ENCODE measurements at places on chromosomes 6 and 20. TPM values are rescaled to one million over a fixed set of nuclear protein-coding genes. Genes with fewer than 3 reads are reported as not detected.

The BPIFA1 gene
- not detected for total RNA-seq

The SAMD5 gene
- total RNA-seq: 0.04 TPM

GRCh38 chr6:34065466-34066217, 80.2 kb downstream of the GRM4 start:
- no peak overlapping the region for H3K27ac ChIP-seq
- H3K36me3 ChIP-seq: no peaks in the 10 kb centered on the region
- H3K4me3 ChIP-seq: no peak overlapping the region

- peaks cover 24% of the 10 kb centered on the region for H3K4me1 ChIP-seq
- H3K36me3 ChIP-seq: no peaks in the 10 kb centered on the region
- H3K27me3 ChIP-seq: peaks cover 20% of the 10 kb centered on the region
- no peak for DNase-seq
- no peak overlapping the region for H3K27ac ChIP-seq
These were observed 45.5 kb upstream of the SUPT3H start for GRCh38 chr6:45423111-45423823.

GRCh38 chr6:130129762-130130246, 92.9 kb downstream of the SAMD3 start:
- no peak overlapping the region for H3K27ac ChIP-seq
- no peaks in the 10 kb centered on the region for H3K27me3 ChIP-seq
- H3K4me1 ChIP-seq: no peaks in the 10 kb centered on the region
- no peaks in the 10 kb centered on the region for H3K36me3 ChIP-seq

The IL20RA gene
- not detected for total RNA-seq

The GTF3C6 gene
- total RNA-seq: 195 TPM

The TCP11 gene
- total RNA-seq: not detected

DNA sequence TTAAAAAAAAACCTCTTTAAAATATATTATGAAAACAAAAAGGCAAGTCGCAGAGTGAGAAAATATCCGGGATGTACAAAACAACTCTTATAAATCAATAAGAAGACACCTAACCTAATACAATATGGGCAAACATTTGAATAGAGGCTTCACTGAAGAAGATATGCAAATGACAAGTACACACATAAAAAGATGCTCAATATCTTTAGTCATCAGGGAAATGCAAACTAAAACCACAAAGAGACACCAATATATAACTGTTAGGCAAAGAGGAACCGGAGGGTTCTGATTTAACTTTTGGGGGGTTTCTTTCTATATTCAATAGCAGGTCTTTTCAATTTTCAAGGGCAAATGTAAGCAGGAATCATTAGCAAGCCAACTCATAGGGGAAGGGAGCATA, 480.7 kb upstream of the SPTLC3 start:
- H3K4me1 ChIP-seq: no peaks in the 10 kb centered on the region
- DNase-seq: no peak
- no peaks in the 10 kb centered on the region for H3K27me3 ChIP-seq
- H3K27ac ChIP-seq: no peak overlapping the region
- no peaks in the 10 kb centered on the region for H3K36me3 ChIP-seq

DNA sequence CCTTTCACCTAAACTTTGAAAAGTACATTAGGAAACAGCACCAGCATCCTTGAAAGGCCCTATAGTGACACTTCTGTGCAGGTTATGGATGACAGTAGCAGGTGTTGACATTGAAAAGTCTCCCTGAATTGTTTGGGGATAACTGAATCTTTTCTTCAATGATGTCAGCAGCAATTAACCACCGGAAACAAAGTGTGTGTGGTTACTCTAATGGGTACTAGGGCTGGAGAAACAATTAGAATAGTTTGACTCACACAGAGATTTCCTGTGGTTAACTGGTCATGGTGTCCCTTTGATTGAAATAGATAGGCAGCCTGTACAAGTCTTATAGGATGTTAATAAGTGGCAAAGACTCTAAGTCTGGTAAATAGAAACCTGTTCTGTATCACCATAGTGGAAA, 189.1 kb downstream of the TBX18 start:
- DNase-seq: no peak
- H3K4me3 ChIP-seq: no peak overlapping the region
- H3K4me1 ChIP-seq: no peaks in the 10 kb centered on the region
- H3K36me3 ChIP-seq: no peaks in the 10 kb centered on the region

DNA sequence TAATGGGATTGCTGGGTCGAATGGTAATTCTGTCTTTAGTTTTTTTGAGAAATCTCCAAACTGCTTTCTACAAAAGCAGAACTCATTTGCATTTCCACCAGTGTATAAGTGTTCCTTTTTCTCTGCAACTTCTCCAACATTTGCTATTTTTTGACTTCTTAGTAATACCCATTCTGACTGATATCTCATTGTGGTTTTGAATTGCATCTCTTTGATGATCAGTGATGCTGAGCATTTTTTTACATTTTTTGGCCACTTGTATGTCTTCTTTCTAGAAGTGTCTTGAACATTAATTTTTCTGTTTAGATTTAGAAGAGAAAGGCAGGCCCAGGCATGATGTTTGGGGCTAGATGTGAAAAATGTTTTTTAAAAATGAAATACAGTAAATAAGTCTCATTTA, 553.1 kb upstream of the MAN1A1 start:
- H3K4me1 ChIP-seq: no peaks in the 10 kb centered on the region
- no peaks in the 10 kb centered on the region for H3K27me3 ChIP-seq
- H3K4me3 ChIP-seq: no peak overlapping the region
- DNase-seq: no peak
- H3K36me3 ChIP-seq: no peaks in the 10 kb centered on the region

DNA sequence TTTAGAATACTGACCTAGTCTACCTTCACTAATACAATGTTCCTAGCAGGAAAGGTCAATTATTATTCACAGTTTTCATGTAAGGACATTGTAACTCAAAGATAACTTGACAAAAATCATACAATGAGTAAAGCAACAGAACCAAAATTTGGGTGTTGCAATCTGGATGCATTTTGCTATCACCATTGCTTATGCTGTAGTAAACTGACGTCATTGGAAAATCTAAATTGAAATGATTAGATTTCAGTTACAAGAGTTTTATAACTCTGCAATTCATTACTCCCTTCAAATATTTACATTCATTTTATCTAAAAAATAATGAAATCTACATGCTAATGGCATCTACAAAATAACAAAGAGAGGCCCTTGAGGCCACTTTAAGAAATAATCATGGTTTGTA, 147.0 kb downstream of the TENT5A start:
- H3K4me1 ChIP-seq: no peaks in the 10 kb centered on the region
- H3K27ac ChIP-seq: no peak overlapping the region
- H3K27me3 ChIP-seq: no peaks in the 10 kb centered on the region
- no peak overlapping the region for H3K4me3 ChIP-seq

The SIRPA gene
- total RNA-seq: 17.6 TPM

- no peaks in the 10 kb centered on the region for H3K27me3 ChIP-seq
- no peaks in the 10 kb centered on the region for H3K4me1 ChIP-seq
- no peak for DNase-seq
- H3K4me3 ChIP-seq: no peak overlapping the region
- H3K36me3 ChIP-seq: no peaks in the 10 kb centered on the region
These were observed 446.7 kb downstream of the BMP2 start for GRCh38 chr20:7214081-7214740.

GRCh38 chr6:14271789-14272736, 154.5 kb downstream of the CD83 start:
- H3K36me3 ChIP-seq: no peaks in the 10 kb centered on the region
- no peaks in the 10 kb centered on the region for H3K27me3 ChIP-seq
- H3K4me1 ChIP-seq: no peaks in the 10 kb centered on the region
- no peak for DNase-seq

GRCh38 chr6:88985901-88986300, 22.5 kb upstream of the RNGTT start:
- peak overlapping the region; percentile 33 for H3K27ac ChIP-seq
- no peaks in the 10 kb centered on the region for H3K36me3 ChIP-seq
- peak; percentile 87 for DNase-seq
- H3K4me3 ChIP-seq: no peak overlapping the region
- H3K27me3 ChIP-seq: no peaks in the 10 kb centered on the region

- H3K36me3 ChIP-seq: peaks cover 2% of the 10 kb centered on the region
- H3K27ac ChIP-seq: no peak overlapping the region
- no peak overlapping the region for H3K4me3 ChIP-seq
- no peaks in the 10 kb centered on the region for H3K27me3 ChIP-seq
These were observed 45.1 kb downstream of the SPATA2 start for GRCh38 chr20:49870261-49870660.

The MCUR1 gene
- 27.6 TPM for total RNA-seq

The ERVFRD-1 gene
- not detected for total RNA-seq

DNA sequence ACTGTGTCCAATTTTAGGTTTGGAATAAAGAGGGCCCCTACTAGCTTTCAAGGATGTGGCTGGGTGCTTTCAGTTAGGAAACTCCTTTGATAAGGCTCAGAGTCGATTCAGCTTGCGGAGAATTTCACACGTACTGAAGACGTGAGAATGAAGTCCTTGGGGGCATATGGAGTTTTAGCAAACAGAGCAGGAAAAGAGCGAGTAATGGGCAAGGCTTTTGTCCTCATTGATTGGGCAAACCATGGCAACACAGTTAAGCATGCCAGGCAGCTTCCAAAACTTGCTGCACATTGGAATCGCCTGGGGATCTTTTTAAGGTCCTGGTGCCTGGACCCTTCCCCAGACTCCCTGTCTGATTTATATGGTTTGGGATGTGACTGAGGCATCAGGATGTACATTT, 29.2 kb downstream of the ISM1 start:
- H3K4me3 ChIP-seq: no peak overlapping the region
- no peaks in the 10 kb centered on the region for H3K27me3 ChIP-seq
- DNase-seq: no peak

DNA sequence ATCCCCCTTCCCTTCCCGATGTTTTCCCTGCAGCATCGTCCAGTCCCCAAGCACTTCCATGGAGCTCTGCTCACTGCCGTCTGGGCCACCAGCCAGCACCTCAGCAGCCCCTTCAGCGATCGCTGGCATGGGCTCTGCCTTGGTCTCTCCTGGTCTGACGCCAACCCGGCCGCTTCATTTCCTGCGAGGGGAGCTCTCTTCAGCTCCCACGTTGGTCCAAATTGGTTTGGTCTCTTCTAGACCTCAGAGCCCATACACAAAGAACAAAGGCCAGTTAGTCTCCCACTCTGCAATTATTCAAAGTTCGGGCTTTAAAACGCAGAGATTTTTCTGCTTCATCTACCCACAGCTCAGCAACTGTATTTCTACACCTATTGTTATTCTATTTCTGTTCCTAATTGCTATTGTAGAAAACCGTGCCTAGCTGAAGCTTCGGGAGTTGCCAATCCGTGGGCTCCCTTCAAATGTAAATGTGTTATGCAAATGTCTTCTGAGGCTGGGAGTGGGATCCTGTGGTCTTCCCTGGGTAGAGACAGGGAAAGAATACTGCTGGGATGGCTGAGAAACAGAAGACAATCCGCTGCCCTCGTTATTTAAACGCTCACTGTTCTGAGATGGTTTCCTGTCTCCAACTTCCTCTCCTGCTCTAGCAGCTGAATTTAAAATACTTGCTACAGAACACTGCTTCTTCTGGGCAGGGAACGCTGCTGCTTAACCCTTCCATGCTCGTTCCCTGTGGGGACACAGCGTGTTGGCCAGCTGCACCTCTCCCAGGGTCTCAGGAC, 154.2 kb upstream of the QKI start:
- H3K4me3 ChIP-seq: no peak overlapping the region
- H3K27ac ChIP-seq: no peak overlapping the region
- no peaks in the 10 kb centered on the region for H3K27me3 ChIP-seq
- H3K4me1 ChIP-seq: no peaks in the 10 kb centered on the region
- no peaks in the 10 kb centered on the region for H3K36me3 ChIP-seq

The GABRR1 gene
- not detected for total RNA-seq

DNA sequence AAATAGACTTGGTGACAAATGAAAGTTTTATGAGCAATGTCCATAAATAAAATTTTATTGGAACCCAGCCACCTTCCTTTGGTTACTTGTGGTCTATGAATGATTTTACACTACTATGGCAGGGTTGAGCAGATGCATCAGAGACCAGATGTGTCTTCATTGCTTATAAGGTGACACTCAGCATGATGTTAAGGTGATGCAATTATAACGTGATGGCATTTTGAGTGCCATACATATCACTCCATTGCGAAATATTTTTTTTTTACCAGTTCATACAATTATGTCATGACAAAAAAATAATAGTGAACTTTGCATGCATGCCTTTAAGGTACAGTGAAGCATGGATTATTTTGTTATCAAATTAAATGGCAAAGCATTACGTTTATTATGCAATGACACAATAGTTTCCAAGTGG, 96.0 kb downstream of the ADTRP start:
- no peaks in the 10 kb centered on the region for H3K36me3 ChIP-seq
- no peaks in the 10 kb centered on the region for H3K4me1 ChIP-seq
- H3K4me3 ChIP-seq: no peak overlapping the region
- no peak overlapping the region for H3K27ac ChIP-seq
- DNase-seq: no peak

DNA sequence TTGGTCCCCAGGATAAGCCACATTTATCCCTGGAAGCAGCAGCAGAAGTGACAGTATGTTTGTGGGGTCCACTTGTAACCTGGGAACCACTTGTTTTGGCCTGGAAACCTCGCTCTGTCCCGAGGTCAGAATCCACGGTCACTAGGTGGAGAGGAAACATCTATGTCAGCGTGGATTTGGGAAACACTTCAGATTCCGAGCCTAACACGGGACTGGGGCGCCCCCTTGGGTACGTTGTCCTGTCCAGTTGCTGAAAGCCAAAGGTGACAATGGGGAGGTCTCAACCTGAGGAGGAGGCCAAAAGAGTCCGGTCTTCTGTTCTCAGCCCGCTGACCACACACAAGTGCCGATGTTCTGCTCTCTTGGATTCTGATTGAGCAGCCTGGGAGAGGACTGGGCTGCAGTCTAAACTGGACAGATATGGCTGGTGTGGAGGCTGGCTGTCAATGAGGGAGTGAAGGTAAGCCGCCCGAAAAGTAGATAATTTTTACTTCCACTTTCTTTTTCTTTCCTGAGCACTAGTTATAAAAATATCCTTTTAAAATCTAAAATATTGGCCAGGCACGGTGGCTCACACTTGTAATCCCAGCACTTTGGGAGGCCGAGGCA, 4.9 kb upstream of the ZFP57 start:
- no peaks in the 10 kb centered on the region for H3K36me3 ChIP-seq
- H3K4me1 ChIP-seq: no peaks in the 10 kb centered on the region
- no peak for DNase-seq
- no peak overlapping the region for H3K4me3 ChIP-seq

GRCh38 chr6:161622779-161623178, 348.9 kb upstream of the AGPAT4 start:
- H3K27ac ChIP-seq: no peak overlapping the region
- no peaks in the 10 kb centered on the region for H3K36me3 ChIP-seq
- DNase-seq: no peak
- no peak overlapping the region for H3K4me3 ChIP-seq
- H3K27me3 ChIP-seq: no peaks in the 10 kb centered on the region

The IPCEF1 gene
- total RNA-seq: not detected

GRCh38 chr20:47727170-47727880, 58.0 kb downstream of the SULF2 start:
- H3K4me3 ChIP-seq: no peak overlapping the region
- no peak overlapping the region for H3K27ac ChIP-seq
- DNase-seq: no peak
- peaks cover 23% of the 10 kb centered on the region for H3K4me1 ChIP-seq
- H3K27me3 ChIP-seq: no peaks in the 10 kb centered on the region

- H3K27ac ChIP-seq: peak overlapping the region; percentile 90
- no peaks in the 10 kb centered on the region for H3K27me3 ChIP-seq
- DNase-seq: no peak
- peaks cover 14% of the 10 kb centered on the region for H3K36me3 ChIP-seq
- peak overlapping the region; percentile 95 for H3K4me3 ChIP-seq
These were observed 2.4 kb downstream of the DSP start for GRCh38 chr6:7543789-7544424.

- no peaks in the 10 kb centered on the region for H3K36me3 ChIP-seq
- H3K27me3 ChIP-seq: no peaks in the 10 kb centered on the region
- H3K4me3 ChIP-seq: no peak overlapping the region
- no peak for DNase-seq
- no peak overlapping the region for H3K27ac ChIP-seq
- no peaks in the 10 kb centered on the region for H3K4me1 ChIP-seq
These were observed 16.9 kb upstream of the SLC22A2 start for GRCh38 chr6:160275511-160276003.

- H3K4me1 ChIP-seq: no peaks in the 10 kb centered on the region
- no peaks in the 10 kb centered on the region for H3K27me3 ChIP-seq
These were observed 240.3 kb downstream of the TPBG start for GRCh38 chr6:82603871-82604270.
